Esophagus squamous epithelium (tissue), 5 donors: ENCODE measurements at places on chromosomes 2 and 18.

DNA sequence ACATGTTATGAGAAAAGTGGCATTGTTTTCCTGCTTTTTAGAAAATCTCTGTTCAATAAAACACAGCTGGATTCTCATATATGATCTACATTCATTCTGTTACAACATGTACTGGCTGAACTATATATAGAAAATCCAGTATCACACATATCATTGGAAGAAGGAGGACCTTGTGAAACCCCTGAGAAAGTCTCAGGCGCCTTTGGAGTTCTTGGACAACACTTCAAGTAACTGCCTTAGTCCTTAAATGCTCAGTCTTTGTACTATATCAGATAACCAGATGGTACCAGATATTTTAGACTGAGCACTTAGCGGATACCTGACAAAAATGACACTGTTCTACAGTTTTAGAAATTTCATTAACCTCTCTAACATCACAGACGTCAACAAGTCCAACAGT is 72.2 kb downstream of the ACVR1 start:
- DNase-seq = no peak

GRCh38 chr2:82793711-82794435 is 1665.2 kb downstream of the SUCLG1 start:
- no peak for DNase-seq

DNA sequence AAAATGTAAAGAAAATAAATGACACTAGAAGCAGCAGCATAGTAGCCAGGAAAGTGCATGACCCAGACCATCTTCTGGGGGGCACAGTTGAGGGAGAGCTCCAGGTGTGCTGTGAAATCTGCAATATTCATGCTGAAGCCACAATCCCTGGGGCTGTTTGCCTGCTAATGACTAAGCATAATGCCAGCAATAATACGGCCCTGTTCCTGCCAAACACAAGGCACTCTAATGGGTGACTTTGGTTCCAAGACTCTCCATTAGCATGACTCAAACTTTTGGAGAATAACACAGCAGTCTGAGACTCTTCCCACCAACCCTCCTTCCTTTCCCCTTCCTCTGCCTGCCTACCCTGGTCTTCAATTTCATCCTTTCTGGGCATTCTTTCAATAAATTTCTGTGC is 77.9 kb upstream of the DOCK10 start:
- DNase-seq = no peak

DNA sequence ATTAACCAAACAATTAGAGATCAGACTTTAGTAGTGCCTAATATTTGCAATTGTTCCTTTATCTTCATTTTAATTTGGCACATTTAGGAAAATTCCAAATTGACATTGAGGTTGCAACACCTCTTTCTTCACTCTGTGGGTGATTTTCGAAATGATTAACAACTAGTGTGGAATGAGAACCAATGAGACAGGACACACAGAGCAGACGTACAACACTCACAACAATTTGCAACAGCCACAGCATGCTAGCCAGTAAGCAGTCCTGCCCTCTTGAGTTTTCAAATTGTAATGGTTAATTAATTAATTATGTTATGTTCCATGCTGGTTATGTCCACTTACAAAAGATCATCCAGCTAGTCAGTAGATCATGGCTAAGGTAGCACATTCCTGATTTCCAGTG is 339.3 kb downstream of the LRP1B start:
- DNase-seq = no peak

- DNase-seq = no peak
These were observed 1311.7 kb upstream of the CDH2 start for GRCh38 chr18:29488617-29489016.

GRCh38 chr2:62118160-62118559 is 77.8 kb upstream of the B3GNT2 start:
- DNase-seq = no peak
